ENCODE measurements at places on chromosomes 6 and 20.

DNA sequence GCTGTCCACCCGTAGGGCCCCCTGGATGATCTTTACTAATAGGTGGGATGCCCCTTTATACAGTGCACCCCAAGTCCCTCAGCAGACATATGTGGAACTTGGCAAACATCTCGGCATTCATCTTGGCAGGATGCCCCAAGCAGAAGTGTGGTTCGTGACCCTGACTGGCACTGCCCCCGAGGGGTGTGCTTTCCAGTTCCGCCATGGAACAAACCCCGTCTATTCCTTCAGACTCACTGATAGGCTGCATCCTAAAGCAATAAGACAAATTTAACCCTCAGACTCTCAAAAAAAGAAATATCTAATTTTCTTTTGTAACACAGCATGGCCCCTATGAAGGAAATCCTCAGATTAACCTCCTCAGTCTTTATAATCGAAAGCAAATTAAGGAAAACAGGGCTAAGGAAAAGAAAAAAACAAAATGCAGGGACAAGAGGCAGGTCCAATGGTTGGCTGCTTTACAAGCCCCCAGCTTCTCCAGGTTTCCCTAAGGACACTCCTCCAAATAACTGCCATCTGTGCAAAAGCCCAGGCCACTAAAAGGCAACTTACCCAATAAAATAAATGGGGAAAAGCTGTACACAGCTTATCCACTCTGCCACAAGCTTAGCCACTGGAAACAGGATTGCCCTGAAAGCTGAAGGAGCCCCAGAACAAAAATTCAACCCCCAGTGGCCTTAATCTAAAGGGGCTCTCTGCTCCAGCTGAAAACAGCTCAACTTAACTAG, 30.5 kb upstream of the RIPK1 start:
- DNase-seq: no peak

DNA sequence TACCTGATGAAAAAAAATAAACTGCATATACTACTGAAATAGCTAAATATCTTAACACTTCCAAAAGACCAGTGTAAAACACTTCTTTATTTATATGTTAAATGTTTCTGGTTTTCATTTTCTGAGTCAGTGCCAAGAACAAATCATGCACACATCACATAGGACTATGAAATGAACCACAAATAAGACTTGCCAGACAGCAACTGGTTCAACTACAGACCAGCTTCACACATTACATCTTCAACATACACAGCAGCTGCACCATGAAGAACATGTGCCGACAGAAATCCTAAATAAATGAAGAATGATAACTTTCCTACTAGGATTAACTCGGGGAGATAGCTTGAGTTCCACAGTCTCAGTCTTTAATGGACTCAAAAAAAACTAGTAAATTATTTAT, 168.3 kb upstream of the STXBP5 start:
- DNase-seq: no peak

DNA sequence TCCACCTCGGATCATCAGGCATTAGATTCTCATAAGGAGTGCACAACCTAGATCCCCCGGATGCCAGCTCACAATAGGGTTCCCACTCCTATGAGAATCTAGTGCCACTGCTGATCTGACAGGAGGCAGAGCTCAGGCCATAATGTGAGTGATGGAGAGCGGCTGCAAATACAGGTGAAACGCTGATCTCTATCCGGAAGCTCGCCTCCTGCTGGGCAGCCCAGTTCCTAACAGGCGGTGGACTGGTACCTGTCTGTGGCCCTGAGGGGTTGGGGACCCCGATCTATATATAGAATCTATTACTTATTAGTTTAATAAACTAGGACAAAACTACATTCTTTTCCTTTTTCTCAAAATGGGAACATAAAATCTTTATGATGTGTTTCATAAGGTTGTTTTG, 741.9 kb downstream of the RFPL4B start:
- no peak for DNase-seq

DNA sequence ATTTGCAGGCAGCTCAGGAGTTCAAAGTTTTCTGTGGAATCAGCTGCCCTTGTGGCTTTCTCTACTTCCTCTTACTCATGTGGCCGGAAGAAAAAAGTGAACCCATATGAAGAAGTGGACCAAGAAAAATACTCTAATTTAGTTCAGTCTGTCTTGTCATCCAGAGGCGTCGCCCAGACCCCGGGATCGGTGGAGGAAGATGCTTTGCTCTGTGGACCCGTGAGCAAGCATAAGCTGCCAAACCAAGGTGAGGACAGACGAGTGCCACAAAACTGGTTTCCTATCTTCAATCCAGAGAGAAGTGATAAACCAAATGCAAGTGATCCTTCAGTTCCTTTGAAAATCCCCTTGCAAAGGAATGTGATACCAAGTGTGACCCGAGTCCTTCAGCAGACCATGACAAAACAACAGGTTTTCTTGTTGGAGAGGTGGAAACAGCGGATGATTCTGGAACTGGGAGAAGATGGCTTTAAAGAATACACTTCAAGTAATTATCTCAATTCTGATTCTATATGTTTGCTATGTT, 1.1 kb downstream of the MGME1 start:
- no peak for DNase-seq

- no peak for DNase-seq
Observed at GRCh38 chr6:137043710-137044365, 927 bp downstream of the IL20RA start.

DNA sequence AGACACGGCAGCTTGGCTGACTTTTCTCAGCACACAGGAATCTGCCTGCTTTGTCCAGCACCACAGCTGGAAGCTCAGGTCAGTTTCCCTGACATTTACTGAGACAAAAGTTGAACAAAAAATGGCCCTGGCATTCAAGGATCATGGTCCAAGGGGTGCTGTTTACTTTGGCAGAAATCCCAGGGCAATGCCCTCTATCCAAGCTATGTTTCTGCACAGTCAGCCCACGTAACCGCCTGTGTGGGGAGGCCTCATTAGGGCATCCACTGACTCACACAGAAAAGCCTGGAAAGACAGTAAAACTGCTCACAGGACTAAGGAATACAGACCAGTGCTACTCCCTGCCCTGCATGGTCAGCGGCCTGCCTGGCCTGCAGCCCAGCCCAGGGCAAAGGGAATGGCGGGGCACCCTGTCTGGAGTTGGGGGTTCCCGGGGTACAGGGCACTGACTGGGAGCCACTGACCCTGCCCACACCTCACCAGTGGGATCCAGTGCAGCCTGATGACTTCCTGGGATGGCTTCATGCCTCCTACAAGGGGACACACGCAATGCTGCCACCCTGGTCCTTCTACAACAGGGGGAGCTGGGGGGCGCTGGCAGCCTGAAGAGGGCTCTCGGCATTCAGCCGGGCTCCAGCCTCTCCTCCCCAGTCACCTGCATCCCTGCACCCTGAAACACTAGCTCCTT, 77.1 kb downstream of the NINL start:
- no peak for DNase-seq

GRCh38 chr6:122620902-122621301, 10.7 kb downstream of the PKIB start:
- DNase-seq: no peak

GRCh38 chr20:37880726-37881591, 22.0 kb upstream of the VSTM2L start:
- DNase-seq: no peak

DNA sequence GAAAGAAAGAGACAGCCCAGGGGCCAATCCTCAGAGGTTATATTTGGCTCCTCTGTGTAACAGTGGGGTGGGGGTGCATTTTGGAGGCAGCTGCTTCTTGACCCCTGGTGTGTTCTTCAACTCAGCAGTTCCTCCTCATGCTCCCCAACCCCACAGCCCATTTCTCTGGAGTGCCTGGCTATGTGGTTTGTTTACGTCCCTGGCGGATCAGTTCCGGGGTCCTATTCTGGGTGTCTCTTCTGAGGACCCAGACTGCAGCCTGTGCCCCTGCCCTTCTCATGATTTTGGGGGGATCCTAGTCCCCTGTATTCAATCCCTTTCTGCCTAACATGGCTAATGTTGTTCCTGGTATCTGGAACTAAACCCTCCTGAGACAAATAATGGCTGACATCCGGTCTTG, 70.5 kb upstream of the SULF2 start:
- DNase-seq: no peak
